ENCODE measurements at places on chromosomes 6 and 20.

DNA sequence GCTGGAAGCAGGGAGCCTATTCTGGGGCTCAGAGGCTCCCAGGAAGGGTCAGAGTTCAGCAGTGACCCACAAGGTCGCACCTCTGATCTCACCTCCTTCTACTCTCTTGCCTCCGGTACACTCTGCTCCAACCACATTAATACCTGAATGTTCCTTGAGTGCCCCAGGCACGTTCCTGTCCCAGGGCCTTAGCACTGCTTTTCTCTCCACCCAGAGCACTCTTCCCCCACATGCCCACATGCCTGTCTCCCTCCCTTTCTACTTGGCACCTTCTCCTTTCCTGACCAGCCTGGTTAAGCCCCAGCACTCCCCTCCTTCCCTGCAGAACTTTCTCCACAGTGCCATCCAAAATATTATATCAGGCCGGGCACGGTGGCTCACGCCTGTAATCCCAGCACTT lies 13.4 kb downstream of the KCNB1 start:
- no peak for ATAC-seq

GRCh38 chr20:50774515-50774914 lies 20.3 kb upstream of the BCAS4 start:
- no peak for ATAC-seq

DNA sequence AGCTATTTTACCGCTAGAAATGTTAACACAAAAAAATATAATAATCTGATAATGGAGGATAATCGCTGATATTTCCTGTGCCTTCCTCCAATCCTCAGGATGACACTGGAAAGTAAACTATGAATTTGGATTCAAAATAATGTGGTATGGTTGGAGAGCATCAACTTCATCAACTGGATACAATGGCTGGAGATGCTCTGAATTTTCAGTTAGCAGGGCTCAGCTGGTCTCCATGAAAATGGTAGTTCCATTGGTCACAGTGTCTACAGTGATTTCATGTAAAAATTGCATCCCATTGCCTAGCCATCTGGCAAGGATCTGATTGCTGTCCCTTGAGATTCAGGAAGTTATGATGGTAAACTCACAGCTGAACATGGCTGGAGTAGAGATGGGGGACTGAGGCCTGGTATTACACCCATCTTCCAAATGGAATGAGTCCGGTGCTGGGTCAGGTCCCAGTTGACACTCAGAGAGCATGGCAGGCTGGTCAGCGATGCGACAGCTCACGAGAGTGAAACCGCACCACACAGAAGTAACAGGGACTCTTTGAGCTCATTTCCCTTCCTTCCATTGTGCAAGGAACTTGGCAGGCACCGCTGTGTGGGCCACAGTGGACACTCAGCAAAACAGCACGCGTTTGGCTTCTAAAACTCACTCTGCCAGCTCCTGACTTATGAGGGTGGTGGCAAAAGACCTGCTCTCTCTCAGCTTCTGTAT lies 142.4 kb upstream of the TNFAIP3 start:
- ATAC-seq, result no peak

- no peak for ATAC-seq
These were observed 64.9 kb upstream of the NUP153 start for GRCh38 chr6:17771609-17772008.

Data from motor neuron (in vitro differentiated cells).